ENCODE measurements at places on chromosomes 1 and 21. TPM values are rescaled to one million over a fixed set of nuclear protein-coding genes. Genes with fewer than 3 reads are reported as not detected.

Gene SPRR2B
- not detected for total RNA-seq

Gene CHIT1
- total RNA-seq = not detected

Gene PRMT6
- 21.7 TPM for total RNA-seq

Gene GREM2
- total RNA-seq = 1.00 TPM

Gene ERG
- total RNA-seq = 0.11 TPM

Gene GJA8
- total RNA-seq = not detected

Gene AMY1C
- total RNA-seq = not detected

Gene VASH2
- 0.11 TPM for total RNA-seq

Gene C4BPA
- total RNA-seq = not detected

Gene ANGPTL1
- total RNA-seq = 2.1 TPM

Gene OR2L5
- under 0.01 TPM for total RNA-seq

Gene PIGR
- not detected for total RNA-seq

Gene SH3D21
- 6.2 TPM for total RNA-seq

Gene MAEL
- total RNA-seq = not detected

Gene DMBX1
- total RNA-seq = not detected

Gene MRTO4
- 58.4 TPM for total RNA-seq

Gene AQP10
- not detected for total RNA-seq

Gene CHD5
- total RNA-seq = 0.11 TPM

Gene DNASE2B
- not detected for total RNA-seq

Gene TFF3
- total RNA-seq = not detected

Gene UTP11
- total RNA-seq = 41.1 TPM

Gene AMY2A
- total RNA-seq = not detected

Gene CTNNBIP1
- total RNA-seq = 24.2 TPM

Gene VWA5B1
- total RNA-seq = not detected

Gene GBP1
- total RNA-seq = 27.7 TPM

Gene EPHB2
- total RNA-seq = 5.2 TPM

Gene IL12RB2
- total RNA-seq = not detected

Gene DOP1B
- total RNA-seq = 21.6 TPM

Gene FAM43B
- total RNA-seq = under 0.01 TPM

Gene FAM163A
- total RNA-seq = not detected

Gene NOTCH2NLA
- total RNA-seq = 140 TPM

Gene RASSF5
- 0.50 TPM for total RNA-seq

Gene NBPF6
- total RNA-seq = not detected

Gene GJB5
- total RNA-seq = not detected

Gene LCK
- total RNA-seq = not detected

Gene PDC
- total RNA-seq = not detected

Gene CLEC20A
- total RNA-seq = not detected

Gene CR1
- not detected for total RNA-seq

Gene OPRD1
- not detected for total RNA-seq

Measured in uterine smooth muscle cell (primary cell).